HTR-8/SVneo (cell line): ENCODE measurements at places on chromosomes 12 and 14.

GRCh38 chr12:118187751-118188435 lies 52.0 kb downstream of the PEBP1 start:
- no peak for DNase-seq

GRCh38 chr12:2247120-2247519 lies 194.3 kb downstream of the CACNA1C start:
- no peak for DNase-seq

GRCh38 chr12:93943780-93944179 lies 204.6 kb upstream of the PLXNC1 start:
- DNase-seq: peak; percentile 11

- peak; percentile 53 for DNase-seq
Measured at GRCh38 chr14:59688224-59689170, 111.9 kb upstream of the CCDC175 start.

DNA sequence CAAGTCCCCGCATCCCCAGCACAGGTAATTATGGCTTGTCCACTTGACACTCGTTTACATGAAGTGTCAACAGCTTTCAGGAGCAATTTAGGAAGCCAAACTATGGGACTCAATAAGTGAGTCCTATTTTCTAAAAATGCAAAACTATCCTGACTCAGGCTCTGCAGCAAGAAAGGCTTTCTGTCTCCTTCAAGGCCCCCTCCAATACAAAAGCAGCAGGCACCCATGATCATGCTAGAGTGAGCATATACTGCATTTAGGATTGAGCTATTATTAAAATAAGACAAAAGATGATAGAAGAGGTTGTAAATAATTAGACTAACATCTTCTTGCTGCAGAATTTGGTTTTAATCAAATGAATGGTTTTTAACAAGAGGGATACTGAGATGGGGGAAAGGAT lies 3.2 kb downstream of the SIX6 start:
- DNase-seq: no peak

- DNase-seq: no peak
Measured at GRCh38 chr12:131117438-131118245, 163.9 kb downstream of the ADGRD1 start.
